RWPE1 (cell line): ENCODE measurements at places on chromosomes 4 and X.

DNA sequence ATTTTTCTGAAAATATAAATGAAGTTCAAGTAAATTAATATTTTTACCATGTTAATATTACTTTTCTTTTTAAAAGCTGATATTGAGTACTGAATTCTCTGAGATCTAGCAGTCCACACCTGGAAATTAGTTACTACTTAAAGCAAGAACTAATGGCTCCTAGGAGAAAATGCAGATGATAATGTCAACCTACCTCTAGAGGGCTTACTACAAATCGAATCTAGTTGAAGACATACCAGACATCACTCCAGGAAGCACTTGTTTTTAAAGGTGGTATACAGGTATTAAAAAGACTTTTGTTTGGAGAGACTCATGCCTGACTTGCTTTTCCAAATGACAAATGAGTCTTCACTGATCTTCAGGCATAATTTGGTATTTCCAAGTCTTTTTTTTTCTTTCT lies 516.4 kb upstream of the BOD1L1 start:
- DNase-seq, result no peak

- DNase-seq, result no peak
These were observed 15.9 kb downstream of the PPA2 start for GRCh38 chr4:105458001-105458400.

DNA sequence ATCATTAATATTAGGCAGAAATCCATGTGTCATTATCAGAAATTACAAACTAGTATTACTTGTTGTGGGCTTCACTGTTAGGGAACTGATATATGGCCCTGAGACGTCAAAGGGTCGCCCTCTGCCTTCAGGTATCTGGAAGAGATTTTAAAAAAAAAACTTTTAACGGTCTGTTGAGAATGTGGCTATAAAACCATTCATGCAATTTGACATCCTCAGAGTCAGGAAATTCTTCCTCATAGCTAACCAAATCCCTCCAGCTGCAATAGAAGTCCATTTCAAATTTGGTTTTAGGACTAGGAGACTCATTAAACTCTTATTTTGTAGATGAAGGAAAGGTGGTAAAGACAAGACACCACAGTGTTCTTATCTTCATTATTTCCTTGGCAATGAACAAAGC lies 194.2 kb upstream of the NOCT start:
- DNase-seq, result no peak

GRCh38 chr4:83036991-83037665 lies 2.1 kb downstream of the COPS4 start:
- DNase-seq, result no peak

GRCh38 chr4:44532851-44533250 lies 84.2 kb upstream of the KCTD8 start:
- DNase-seq, result no peak

- DNase-seq, result peak; percentile 73
These were observed 54.5 kb downstream of the CD99L2 start for GRCh38 chrX:150844016-150844415.

GRCh38 chrX:95762716-95763115 lies 921.9 kb upstream of the DIAPH2 start:
- DNase-seq, result no peak

DNA sequence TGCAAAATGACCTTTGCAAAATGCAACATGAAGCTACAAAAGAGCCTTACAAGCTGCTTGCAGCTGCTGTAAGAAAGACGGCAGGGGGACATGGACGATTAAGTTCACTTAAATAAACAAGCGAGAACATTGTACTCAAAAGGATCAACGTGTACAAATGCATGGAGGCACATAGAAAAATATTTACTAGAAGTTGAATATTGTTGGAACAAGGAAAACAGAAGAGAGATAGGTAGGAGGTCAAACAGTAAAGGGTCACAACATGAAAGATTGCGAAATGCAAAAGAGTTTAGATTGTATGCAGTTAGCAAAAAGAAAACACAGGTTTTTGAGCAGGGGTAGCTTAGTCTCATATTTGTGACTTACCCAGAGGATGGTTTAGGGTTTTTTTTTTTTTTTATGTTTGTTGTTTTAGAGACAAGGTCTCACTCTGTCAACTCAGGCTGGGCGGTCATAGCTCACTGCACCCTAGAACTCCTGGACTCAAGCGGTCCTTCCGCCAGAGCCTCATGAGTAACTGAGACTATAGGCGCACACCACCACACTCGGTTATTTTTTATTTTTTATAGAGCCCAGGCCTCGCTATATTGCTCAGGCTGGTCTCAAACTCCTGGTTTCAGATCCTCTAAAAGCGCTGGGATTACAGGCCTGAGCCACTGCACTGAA lies 1.4 kb upstream of the PHF8 start:
- no peak for DNase-seq

DNA sequence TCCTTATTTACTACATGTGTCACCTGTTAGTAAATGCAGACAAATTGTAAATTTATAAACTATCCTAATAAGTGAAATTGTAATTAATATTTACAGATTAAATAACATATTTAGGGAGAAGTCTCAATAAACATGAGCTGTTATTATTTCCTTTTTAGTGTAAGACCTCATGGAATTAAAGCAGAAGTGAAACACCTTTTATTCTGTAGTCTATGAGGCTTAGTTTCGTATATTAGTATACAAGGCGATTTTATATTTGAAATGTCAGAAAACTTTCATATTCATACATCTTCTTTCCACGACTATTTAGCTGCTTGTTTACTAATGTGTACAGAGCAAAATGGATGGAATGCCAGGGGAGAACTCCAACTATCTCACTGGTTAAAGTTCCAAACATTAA lies 414.4 kb downstream of the ARHGAP24 start:
- no peak for DNase-seq

GRCh38 chr4:1090465-1091440 lies 22.6 kb downstream of the RNF212 start:
- no peak for DNase-seq
